ENCODE measurements at places on chromosomes 2 and 18.
A peak's percentile ranks its signal among the peaks of the same experiment; 100 is the strongest.

DNA sequence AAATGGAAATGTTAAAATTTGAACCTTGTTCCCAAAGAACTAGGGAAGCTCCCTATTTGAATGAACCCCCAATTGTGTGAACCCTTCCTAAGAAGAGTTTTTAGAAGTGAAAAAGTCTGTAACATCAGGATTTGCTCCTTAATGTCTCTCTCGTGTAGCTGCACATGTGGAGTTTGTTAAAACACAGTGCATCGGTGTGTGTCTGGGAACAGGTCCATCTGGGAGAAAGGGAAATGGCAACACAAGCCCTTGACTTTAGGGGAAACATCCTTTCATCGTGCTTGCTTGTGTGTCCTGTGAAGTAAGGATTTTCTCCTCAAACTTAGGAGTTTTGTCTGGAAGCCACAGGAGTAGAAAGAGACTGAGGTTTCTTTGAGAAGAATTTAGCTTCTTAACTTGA, 203.9 kb downstream of the PRKCE start:
- DNase-seq, result no peak

DNA sequence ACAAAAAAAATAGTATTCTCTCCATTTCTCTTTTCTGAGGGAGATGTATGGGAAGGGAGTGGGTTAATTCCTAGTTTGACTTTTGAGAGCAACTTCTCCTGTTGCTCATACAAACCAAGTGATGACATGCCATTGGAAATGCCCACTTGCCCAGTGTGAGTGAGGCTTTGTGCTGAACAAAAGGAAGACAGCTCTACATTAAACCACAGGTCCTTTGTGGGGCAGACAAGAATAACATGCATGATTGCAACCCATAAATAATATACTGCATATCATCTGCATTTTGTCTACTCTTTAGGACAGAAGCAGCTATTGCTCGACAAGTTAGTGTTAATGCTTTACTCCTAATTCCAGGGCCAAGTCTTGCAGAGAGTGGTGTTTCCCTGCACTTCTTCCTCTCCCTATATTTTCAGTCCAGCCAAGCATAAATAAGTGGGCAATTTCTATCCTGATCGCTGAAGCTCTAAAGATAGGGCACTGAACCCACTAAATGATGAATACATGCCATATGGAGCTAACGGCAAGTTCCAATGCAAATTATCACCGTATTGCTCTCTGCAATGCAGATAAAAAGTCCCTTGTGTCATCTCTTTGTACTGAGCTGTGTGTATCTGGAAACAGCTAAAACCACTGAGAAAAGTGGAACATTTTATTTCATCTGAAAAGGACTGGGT, 19.4 kb upstream of the EHBP1 start:
- DNase-seq, result no peak

GRCh38 chr2:101341901-101342624, 33.6 kb upstream of the RNF149 start:
- peak; percentile 67 for DNase-seq

GRCh38 chr2:158726911-158727592, 68.1 kb upstream of the DAPL1 start:
- DNase-seq, result peak; percentile 26

GRCh38 chr2:88212251-88212790, 42.2 kb downstream of the THNSL2 start:
- DNase-seq, result peak; percentile 13

DNA sequence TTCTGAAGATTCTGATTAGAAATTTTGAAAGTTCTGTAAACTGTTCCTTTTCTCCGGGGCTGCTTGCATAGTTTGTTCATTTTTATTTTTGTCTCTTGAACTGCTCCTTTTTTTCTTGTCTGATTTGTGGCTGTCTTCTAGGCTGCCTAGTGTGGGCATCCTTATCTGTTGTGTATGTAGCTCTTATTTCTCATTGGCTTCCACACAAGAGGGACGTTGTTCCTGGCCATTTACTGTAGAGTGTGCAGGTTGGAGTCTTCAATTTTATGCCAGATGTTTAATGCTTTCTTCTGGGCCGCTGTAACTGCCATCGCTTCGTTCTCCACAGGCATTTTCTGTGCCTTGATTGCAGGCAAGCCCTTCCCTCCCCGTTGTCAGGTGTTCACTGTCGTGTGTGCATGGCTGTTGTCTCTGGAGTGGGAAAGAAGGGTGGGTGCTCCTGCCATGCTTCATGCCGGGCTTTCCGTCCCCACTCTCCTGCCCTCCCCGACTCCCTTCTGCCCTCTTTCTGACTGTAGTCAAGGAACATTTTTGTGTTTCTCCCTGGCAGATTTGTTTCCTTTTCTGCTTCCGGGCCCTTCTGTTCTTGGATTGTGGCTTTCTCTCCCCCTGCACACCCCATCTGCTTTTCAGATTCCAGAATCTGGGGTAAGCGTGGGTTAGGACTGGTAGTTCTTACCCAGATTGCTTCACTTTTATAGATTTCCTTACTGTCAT, 15.5 kb downstream of the CEP192 start:
- no peak for DNase-seq

DNA sequence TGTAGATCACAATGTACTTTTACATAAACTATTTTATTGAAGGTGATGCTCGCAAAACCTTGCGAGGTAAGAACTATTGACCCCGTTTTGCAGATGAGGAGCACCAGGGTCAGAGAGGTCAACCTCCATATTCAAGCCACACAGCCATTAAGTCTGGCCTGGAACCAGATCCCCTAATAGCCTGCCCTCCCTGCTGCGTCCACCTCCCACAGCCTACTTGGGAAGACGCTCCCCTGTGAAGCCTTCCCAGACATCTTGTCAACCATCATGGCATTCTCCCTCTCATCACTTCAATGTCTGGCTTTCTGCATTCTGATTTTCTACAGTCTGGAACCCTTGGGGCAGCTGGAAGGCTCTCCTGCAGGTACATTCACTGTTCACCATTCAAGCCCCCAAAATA, 101.0 kb downstream of the TTC32 start:
- no peak for DNase-seq

Data from RPMI8226 (cell line).